ENCODE measurements at places on chromosomes 3 and 15.

DNA sequence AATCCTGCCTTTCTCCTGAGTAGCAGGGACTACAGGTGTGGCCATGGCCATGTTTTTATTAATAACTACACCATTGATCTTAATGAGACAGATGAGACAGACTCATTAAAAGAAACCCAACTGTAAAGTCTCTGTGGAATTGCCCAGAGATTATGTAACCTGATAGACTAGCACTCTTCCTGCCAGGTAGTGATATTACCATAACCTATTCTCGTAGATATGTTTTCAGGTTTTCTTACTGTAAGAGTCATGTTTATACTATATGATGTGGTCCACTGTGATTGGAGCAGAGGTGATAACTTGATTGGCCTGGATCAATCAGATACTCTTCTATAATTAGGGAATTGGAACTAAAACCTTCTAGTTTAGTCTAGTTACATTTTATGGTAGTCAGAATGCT, 93.7 kb downstream of the NFKBIZ start:
- no peak for DNase-seq

GRCh38 chr3:124607163-124607562, 123.1 kb upstream of the UMPS start:
- no peak for DNase-seq

GRCh38 chr3:76122007-76122406, 336.7 kb upstream of the ZNF717 start:
- no peak for DNase-seq

- DNase-seq: peak; percentile 56
These were observed 12.4 kb upstream of the RAB11A start for GRCh38 chr15:65856821-65857455.

DNA sequence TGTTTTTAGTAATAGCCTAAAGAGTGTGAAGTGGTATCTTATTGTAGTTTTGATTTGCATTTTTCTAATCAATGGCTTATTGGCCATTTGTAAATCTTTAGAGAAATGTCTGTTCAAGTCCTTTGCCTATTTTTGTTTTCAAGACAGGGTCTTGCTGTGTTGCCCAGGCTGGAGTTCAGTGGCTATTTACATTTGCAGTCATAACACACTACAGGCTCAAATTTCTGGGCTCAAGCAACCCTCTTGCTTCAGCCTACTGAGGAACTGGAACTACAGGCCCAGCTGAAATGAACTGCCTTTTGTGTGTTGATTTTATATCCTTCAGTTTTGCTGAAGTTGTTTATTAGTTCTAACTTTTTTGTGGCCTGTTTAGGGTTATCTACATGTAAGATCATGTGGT, 27.9 kb downstream of the BSN start:
- DNase-seq: no peak

GRCh38 chr3:63051920-63052319, 176.7 kb upstream of the CADPS start:
- no peak for DNase-seq

GRCh38 chr3:70053293-70053692, 53.8 kb downstream of the SAMMSON start:
- DNase-seq: no peak

DNA sequence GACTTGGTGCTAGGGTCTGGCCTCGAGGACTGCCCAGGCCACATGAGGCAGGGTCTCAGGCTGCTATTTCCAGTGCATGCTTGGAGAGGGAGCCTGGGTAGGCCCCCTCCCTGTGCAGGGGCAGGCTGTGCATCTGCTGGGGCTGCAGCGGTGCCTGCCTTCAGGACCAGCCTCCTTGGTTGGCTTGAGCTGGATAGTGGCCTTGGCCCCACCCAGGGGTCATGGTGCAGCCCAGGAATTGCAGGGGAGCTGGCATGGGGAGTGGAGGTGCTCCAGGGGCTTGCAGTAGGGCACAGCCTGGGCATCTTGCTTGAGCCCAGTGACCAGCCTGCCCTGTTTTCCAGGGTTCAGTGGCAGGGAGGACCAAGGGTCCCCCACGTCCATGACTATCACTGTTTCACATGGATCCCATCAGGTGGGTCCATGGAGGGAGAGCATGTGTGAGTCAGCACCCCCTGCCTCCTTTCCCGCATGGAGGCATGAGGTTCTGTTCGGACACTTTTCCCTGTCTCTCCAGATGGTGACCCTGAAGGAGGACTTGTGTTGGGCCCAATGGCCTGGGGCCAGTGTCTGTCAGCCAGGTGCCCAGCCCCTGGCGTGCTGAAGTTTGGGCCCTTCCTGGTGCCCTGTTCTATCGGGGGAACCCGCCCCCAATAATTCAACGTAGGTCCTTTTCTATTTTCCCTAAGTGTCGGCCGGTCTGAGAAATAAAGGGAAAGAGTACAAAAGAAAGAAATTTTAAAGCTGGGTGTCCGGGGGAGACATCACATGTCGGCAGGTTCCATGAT, 218.6 kb downstream of the SNRPN start:
- DNase-seq: no peak

Data from stimulated activated CD8-positive, alpha-beta memory T cell treated with anti-CD3 and anti-CD28 coated beads, Interleukin-4, amount 100 ng/mL, for 4 hours (primary cell).